ENCODE measurements at places on chromosomes 3 and 15.

GRCh38 chr3:197836244-197836643 lies 45.2 kb downstream of the LRCH3 start:
- DNase-seq = no peak

- no peak for DNase-seq
These were observed 98.5 kb upstream of the CCDC80 start for GRCh38 chr3:112739252-112739965.

GRCh38 chr3:159837725-159838124 lies 150.9 kb upstream of the IL12A start:
- no peak for DNase-seq

GRCh38 chr3:171556148-171556547 lies 95.9 kb upstream of the TNIK start:
- no peak for DNase-seq

DNA sequence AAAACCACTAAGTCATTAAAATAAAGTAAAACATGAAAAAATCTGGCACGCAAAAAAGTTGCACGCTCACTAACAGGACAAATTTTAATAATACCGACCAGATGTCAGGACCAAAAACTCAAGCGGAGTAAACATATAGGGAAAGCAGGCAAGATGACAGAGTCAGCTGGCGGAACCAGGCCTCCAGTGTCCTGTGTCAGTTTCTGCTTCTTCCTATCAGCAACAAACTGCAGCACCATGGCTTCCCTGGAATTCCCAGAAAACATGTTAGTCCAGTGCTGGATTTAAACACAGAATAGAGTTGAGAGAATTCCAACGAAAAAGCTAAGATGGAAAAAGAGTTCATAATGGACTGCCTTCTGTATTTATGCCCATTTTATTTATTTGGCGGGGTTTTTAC lies 169.1 kb upstream of the ARHGEF26 start:
- DNase-seq = no peak

DNA sequence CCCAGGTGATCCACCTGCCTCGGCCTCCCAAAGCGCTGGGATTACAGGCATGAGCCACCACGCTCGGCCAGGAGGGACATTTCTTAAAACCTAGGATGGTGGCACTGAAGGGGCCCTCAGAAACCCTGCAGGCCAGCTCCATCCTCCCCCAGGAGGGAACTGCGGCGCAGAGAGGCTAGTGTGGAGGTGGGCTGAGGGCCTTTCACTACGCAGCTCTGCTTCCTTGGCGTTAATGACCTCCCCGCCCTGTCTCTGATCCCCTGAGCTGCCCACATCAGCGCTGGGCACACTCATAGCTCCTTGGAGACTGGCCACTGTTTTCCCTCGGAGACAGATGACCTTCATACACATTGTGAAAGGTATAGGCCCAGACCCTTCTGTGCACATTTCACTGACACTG lies 46.2 kb upstream of the MAGEF1 start:
- DNase-seq = no peak

DNA sequence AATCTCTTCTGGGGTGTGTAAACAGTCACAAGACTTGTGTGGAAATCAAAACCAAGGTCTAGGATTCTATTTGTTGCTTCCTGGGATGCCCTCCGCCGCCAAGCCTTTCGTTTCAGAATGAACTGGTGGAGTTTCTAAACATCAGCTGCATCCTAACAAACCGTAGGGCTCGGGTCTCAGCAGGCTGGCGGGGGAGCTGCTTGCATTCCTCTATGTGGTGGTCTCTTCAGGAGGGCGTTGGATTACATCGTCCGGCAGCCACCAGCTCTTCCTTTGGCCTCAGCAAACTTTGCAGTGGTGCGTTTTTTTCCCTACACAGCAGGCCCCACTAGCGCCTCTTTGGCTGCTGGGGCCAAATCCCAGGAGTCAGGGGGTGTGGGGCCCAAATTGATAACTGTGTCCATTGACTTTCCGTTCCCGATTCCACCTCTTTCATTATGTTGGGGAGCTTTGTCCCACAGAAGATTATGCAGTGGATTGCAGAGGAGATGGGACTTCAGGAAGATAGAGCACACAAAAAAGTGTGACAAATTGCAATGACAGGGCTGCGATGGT lies 390.0 kb upstream of the NR2F2 start:
- no peak for DNase-seq

DNA sequence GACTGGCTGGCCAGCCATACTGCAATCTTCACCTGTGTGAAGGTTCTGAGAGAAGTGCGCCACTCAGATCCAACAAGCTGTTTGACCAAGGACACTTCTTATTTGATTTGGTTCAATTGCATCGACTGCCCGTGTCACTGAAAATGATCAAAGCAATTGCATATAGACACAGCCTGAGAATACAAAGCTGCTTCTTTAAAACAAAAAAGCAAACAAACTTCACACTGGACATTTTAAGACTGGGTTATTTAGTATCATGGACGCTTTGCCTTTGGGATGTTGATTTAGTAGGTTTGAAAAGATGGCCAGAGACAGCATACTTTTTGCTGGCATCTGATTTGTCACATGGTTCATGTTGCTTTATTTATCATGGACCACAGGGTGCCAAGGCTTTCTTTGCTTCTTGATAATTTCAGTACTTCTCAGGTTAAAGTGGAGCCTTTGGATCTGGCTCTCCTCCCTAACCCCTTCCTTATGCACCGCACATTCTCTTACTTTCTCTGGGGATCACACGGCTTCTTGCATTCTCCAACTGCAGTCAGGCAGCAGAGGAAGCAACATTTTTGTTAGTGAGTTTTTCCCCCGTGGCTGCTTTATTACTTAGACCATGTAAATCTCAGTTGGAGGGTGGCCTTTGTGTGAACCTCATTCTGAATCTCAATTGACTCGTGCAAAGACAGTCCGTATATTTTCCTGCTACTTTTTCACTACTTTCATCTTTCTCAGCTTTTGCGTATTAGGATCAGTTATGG lies 151.0 kb downstream of the CD47 start:
- DNase-seq = no peak

DNA sequence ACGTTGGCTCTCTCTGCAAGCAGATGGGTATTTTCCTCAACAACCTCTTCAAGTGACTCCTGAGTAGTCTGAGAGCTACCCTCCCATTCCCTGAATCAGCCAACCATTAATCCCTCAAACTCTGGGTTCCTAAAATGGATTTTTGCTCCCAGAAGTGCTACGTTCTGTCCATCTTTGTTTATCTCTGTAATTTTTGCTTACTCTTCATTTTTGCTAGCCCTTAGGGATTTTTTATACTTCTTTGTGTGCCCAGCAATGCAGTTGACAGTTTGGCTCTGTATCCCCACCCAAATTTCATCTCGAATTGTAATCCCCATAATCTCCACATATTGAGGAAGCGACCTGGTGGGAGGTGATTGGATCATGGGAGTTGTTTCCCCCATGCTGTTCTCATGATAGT lies 35.4 kb upstream of the COL6A5 start:
- no peak for DNase-seq

- DNase-seq = no peak
These were observed 78.8 kb downstream of the FBN1 start for GRCh38 chr15:48566668-48567067.

DNA sequence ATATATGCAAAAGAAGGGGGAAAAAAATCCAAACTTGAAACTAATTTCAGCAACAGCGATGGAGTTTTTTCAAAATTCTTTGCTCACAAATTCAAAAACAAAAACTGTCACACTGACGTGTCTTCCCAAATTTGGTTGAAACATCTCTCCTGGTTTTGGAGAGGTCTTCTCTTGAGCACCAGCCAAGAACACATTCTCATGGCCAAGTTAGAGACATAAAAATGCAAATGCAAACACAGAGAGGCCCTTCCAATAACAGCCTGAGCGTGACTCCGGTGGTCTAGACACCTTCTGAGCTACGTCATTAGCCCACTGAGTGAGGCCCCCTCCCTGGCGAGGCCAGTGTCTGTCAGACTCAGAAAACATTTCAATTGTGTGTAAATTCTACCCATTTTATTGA lies 436.0 kb upstream of the PROK2 start:
- no peak for DNase-seq

DNA sequence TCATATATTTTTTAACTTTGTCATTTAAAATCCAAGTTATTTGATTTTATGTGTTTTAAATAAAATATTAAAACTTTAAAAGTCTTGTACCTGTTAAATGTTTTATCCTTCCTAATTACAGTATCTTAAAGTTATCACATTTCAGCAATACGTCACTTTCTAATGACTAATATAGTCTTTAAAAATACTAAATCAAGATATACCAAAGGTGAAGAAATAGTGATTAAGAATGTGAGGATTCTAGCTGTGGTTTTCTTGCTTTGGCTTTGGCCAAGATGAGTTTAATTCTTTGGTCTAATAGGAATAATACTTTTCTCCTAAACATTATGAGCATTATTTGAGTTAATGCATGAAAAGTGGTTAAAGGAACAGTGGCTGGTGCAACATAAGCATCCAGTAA lies 13.9 kb downstream of the SETD5 start:
- no peak for DNase-seq

- no peak for DNase-seq
These were observed 58.7 kb downstream of the MORC1 start for GRCh38 chr3:109059264-109059663.

GRCh38 chr15:52193321-52193720 lies 2.1 kb upstream of the GNB5 start:
- DNase-seq = no peak

DNA sequence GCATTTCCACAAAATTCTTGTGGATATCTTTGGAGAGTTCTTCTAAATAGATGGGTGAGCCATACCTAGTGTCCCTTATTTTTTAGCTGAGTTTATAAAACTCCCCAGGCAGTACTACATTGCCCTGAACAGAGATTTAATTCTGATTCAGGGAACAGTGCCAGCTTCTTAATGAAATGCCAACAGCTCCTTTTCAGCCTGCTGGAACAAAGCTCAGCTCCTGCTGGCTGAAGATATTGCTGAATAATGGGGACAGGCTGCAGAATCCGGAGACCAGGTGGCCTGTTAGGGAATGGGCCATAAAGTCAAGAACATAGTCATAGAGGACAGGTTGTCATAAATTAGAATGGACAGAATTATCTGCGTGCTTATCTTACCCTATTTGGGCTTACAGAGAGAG lies 8.9 kb downstream of the HGD start:
- DNase-seq = no peak

- no peak for DNase-seq
These were observed 306.6 kb upstream of the TGFBR2 start for GRCh38 chr3:30299674-30300385.

DNA sequence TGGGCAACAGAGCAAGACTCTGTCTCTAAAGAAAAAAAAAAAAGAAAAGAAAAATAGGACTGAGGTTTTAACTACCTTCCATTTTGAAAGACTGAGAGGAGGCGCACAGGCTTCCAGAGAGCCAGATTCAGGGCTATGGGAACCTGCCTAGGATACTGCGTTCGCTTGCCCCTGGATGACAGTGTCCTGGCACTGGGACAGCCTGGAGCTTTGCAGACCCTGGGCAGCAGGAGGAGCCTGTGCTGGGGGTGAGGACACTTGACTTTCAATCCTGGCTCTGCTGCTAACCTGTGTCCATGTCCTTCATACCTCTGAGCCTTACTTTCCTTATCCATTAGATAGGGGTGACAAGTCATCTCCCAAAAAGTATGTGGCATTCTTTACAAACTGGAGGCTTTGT lies 31.2 kb downstream of the CD276 start:
- DNase-seq = no peak

- DNase-seq = peak; percentile 57
These were observed 150.7 kb downstream of the SST start for GRCh38 chr3:187519428-187519890.

- no peak for DNase-seq
These were observed 30.4 kb upstream of the TRPM1 start for GRCh38 chr15:31131853-31132375.

DNA sequence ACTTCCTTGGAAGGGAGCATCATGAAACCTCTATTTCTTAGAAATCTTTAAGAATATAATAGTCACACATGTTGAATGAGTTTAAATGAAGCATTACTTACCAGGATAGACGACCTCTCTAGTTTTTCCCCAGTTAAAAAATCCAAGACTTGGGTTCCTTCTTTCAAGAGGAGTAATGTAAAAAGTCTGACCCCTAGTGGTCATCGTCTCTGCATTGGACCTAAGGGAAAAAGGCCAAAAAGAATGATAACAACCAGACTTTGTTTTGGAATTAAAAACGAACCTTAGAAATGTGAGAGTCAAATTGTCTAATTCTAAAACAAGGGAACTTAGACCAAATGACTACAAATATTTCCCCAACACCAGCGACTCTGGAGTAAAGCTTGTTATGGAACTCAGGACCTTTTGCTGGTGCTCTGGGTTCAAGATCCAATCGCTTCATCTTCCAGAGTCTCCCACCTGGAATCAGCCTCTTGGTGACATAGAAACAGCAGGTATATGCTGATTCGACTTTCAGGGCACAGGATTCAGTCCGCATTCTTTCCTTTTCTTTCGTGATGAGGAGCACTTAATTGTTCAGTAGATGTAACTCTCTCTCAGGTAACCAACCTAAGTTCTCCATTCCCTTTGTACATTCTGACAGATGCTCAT lies 214.8 kb upstream of the TPRG1 start:
- peak; percentile 22 for DNase-seq

DNA sequence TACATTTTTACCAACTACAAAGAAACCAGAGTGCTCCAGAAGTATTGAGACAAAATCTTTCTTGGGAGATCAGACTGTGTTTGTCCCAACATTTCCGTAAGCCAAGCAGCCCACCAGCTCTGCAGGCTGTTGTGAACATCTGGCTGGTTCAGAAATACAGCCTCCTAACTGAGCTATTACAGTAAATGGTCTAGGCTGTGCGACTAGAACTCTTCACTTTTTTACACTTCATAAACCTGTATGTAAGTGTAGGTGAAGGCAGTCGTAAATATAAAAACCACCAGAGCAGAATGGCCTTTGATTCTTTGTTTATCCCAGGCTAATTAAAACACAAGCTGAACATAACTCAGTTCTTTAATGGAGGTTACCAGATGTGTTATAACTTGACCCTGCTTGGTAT lies 235.3 kb downstream of the ARRDC4 start:
- no peak for DNase-seq

DNA sequence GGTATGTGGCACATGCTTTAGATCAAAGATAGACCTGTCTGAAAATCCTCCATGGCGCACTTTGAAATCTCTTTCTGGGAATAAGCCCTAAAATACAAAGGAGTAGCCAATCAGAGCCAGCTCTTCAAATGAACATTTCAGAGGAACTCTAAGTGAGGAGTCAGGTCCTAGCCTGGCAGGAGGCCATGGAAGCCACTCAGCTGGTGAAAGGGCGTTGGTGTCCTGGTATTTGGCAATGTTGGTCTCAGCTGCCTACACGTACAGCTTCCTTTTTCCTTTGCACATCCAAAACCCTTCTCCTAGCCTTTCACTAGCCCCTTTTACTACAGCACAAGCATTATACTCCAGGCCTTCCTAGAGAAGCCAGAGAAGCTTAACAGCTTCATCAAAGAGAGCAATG lies 5.5 kb downstream of the WDR73 start:
- no peak for DNase-seq

DNA sequence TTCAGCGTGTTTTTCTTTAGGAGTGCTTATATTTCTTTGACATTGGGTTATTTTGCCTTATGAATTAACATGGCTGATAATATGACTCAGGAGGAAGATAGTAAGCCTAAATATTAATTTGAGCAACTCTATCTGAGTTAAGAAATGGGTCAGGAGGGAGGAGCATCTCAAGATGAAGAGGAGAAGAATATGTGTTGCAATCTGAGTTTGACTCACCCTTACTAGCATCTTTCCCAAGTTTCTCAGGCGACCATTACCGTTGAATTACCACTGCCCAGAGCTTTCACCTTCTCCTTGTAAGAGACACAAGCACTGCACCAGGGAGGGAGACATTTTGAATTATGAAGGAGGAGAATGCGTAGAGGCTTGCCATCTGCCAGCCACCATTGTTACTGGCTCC lies 138.3 kb upstream of the MYRIP start:
- DNase-seq = no peak

GRCh38 chr3:51961602-51962569 lies 5.4 kb downstream of the PCBP4 start:
- DNase-seq = no peak

GRCh38 chr15:52735231-52736089 lies 54.7 kb downstream of the ONECUT1 start:
- DNase-seq = peak; percentile 22

Measured in H54 (cell line).